Immature natural killer cell (primary cell): ENCODE measurements at places on chromosomes 3 and 15. TPM values are rescaled to one million over a fixed set of nuclear protein-coding genes. Genes with fewer than 3 reads are reported as not detected.

TARS3 gene
- 6.6 TPM for polyA plus RNA-seq

DLEC1 gene
- polyA plus RNA-seq = 2.4 TPM

EOMES gene
- polyA plus RNA-seq = 189 TPM

SLC9A9 gene
- polyA plus RNA-seq = 19.7 TPM

GALNT15 gene
- polyA plus RNA-seq = not detected

PCOLCE2 gene
- polyA plus RNA-seq = not detected

NEDD4 gene
- polyA plus RNA-seq = 5.1 TPM

FRMD4B gene
- polyA plus RNA-seq = 5.4 TPM

GAP43 gene
- polyA plus RNA-seq = not detected

AQR gene
- polyA plus RNA-seq = 8.5 TPM

MORC1 gene
- not detected for polyA plus RNA-seq

RAD51 gene
- 4.7 TPM for polyA plus RNA-seq

SENP7 gene
- 6.7 TPM for polyA plus RNA-seq

TMIE gene
- polyA plus RNA-seq = not detected

LRRK1 gene
- polyA plus RNA-seq = not detected

ITIH1 gene
- not detected for polyA plus RNA-seq

SLC38A3 gene
- not detected for polyA plus RNA-seq

FBN1 gene
- polyA plus RNA-seq = 0.22 TPM

MYZAP gene
- polyA plus RNA-seq = 0.52 TPM

GABRA5 gene
- not detected for polyA plus RNA-seq

CYP11A1 gene
- not detected for polyA plus RNA-seq

CYP19A1 gene
- polyA plus RNA-seq = not detected

SLC28A2 gene
- not detected for polyA plus RNA-seq

NOX5 gene
- polyA plus RNA-seq = 1.1 TPM

PLSCR5 gene
- not detected for polyA plus RNA-seq

RPUSD3 gene
- polyA plus RNA-seq = 153 TPM

PLA1A gene
- not detected for polyA plus RNA-seq
